ENCODE measurements at places on chromosomes 2 and 18.

GRCh38 chr2:15719566-15720313 lies 128.1 kb downstream of the DDX1 start:
- DNase-seq = no peak

DNA sequence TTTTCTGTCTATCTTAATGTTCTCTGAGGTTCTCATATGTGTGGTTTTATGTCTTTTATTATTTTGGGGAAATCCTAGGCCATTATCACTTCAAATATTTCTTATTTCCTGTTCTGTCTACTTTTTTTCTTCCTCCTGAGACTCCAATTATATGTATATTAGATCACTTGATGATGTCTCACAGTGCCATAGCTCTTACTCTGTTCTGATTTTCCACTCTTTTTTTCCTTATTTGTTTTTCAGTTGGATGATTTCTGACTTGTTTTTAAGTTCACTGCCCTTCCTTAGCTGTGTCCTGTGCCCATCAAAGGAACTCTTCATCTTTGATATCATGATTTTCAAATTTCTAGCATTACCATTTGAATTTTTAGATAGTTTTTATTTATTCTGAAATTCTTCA lies 24.1 kb downstream of the FAM228B start:
- DNase-seq = no peak

DNA sequence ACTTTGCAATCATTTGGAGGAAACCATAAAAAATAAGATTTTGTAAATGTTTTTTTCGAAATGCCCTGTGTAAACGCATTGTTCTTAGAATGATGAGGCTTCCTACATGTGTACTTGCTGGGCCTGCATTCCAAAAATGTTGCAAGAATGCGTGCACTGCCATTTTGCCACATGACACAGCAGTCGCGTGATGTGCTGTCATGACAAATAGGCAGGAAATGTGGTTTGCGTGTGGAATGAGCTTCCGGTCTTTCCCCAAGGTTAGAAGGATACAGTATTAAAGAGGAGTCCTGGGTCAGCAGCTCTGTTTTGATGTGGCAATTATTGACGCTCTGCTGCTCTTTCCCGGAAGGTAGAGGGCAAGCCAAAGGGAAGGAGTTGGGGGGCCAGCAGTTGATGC lies 18.1 kb upstream of the SERPINB2 start:
- DNase-seq = no peak

DNA sequence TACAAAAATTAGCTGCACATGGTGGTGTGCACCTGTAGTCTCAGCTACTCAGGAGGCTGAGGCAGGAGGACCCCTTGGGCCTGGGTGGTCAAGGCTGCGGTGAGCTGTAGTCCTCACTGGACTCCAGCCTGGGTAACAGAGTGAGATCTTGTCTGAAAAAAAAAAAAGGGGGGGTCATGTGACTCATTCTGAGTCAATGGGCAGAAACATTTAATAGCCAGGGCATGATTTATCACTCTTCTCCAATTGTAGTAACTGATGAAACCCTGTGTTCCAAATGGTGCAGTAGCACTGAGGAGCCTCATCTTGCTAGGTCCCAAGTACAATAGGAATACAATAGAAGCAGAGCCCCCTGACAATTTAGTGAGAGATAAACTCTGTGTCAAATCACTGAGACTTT lies 78.9 kb upstream of the CCDC68 start:
- no peak for DNase-seq

All from T-helper 2 cell treated with Interferon-gamma antibody and Interleukin-4, amounts not matched to agents 5 μg/mL and 100 μg/mL, for 36 hours (primary cell).